AG08395 (cell line): ENCODE measurements at places on chromosomes 3 and 15.
A peak's percentile ranks its signal among the peaks of the same experiment; 100 is the strongest.

DNA sequence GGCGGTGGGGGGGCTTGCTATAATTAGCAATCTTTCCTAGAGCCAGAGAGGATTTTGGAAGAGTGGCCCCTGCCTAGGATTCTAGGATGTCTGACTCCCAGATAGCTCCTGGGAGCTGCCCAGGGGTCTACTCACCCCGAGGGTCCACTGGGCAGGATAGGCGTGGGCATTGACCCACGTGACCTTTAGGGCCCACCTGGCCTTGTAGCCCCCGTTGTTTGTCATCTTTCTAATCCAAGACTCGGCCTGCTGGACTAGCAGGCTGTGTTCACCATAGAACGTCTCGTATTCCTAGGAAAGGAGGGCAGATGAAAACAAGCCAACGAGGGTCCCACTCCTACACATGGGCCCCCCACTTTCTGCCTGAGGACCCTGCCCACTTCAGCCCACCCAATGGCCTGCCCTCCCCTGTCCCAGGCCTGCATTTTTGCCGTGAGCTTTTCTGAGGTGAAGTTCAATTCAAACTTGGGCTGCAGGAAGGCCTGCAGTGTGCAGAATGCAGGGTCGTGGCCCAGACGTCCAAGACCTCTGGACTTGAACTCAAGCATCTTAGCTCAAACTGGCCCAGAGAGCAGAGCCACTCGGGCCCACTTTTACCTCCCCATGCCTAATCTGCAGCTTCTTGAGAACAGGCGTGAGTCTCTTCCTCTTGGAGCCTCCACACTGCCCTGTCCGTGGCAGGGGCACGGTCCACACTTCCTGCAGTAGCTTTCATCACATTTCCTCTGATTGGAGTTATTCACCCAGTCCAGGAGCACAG lies 41.5 kb downstream of the MUC4 start:
- DNase-seq: no peak

GRCh38 chr15:77266708-77267386 lies 153.1 kb downstream of the PEAK1 start:
- DNase-seq: peak; percentile 16

GRCh38 chr3:97125902-97126499 lies 311.6 kb downstream of the EPHA6 start:
- no peak for DNase-seq

DNA sequence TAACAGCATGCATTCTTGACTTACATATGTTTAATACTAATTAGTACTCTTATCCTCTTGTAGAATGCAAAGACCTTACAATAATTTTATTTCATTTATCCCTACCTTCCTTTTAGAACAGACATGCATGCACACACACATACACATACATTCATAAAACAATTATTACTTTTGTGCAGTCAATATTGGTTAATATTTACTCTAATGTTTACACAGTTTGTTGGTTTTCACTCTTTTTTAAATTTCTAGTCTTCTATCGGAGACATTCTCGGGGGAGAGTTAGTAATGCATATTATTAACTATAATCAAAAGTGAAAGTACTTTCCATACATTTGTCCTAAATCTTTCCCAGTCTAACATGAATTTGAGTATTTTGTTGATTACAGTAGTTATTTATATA lies 317.7 kb upstream of the DPH6 start:
- DNase-seq: no peak

DNA sequence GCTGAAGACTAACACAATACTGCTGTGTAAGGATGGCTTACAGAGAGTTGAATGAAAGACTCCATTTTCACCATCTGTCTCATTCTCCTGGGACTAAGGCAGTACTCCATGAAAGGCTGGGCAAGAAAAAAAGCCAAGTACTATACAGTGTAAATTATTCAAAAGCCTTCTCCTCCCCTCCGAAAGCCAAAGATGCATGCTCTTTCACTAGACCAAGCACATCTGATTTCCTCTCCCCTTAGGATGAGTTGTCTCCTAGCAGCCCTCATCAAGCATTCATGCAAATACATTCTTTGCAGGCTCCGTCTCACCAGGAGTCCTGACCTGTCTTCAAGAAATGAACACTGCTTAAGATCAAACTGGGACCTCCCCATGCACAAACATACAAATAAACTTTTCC lies 133.5 kb upstream of the THBS1 start:
- no peak for DNase-seq

- DNase-seq: peak; percentile 93
These were observed at the start of gene KNL1 for GRCh38 chr15:40593588-40594428. TSS of gene KNL1 (plus strand) at chr15:40594249. CDS start at chr15:40602932, 8,683 bp downstream.

DNA sequence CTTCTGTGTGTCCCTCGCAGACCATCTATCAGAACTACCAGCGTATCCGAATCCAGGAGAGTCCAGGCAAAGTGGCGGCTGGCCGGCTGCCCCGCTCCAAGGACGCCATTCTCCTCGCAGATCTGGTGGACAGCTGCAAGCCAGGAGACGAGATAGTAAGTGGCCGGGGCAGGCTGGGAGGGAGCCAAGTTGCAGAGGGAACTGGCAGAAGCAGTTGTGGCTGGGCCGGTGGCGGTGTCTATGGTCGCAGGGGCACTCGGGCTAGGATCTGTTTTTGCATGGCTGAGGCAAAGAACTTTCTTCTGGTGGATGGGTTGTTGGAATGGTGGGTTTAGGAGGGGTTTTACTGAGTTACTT lies 10.1 kb downstream of the MCM2 start:
- DNase-seq: no peak

- peak; percentile 30 for DNase-seq
These were observed 47.3 kb downstream of the TMCO5A start for GRCh38 chr15:37981775-37982174.

- no peak for DNase-seq
These were observed 6.8 kb upstream of the TBC1D5 start for GRCh38 chr3:17749281-17749680.

- DNase-seq: peak; percentile 43
These were observed 46.9 kb downstream of the WNT5A start for GRCh38 chr3:55440104-55440708.

DNA sequence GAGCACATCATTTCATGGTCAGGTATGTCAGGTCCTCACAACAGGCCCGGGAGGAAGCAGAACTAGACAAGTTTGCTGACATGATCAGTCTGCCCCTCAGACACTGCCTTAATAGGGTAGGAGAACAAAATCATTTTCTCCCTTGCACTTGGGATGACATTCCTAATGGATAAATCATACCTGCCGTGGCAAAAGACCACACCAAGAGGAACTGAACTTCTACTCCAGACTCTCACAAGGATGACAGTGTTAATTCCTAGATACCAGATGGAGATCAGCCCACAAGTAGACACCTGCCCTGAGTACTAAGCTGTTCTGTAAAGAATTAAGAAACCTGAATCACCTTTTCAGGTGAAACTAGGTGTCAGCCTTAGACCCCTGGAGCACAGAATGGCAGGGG lies 19.5 kb downstream of the SIAH2 start:
- DNase-seq: no peak
